DND-41 (cell line): ENCODE measurements at places on chromosomes 16 and 17.
A peak's percentile ranks its signal among the peaks of the same experiment; 100 is the strongest.

- DNase-seq: peak; percentile 37
Measured at GRCh38 chr17:75895370-75896155, 1.2 kb downstream of the TRIM65 start.

GRCh38 chr17:57130708-57131461, 45.8 kb downstream of the AKAP1 start:
- DNase-seq: peak; percentile 84

DNA sequence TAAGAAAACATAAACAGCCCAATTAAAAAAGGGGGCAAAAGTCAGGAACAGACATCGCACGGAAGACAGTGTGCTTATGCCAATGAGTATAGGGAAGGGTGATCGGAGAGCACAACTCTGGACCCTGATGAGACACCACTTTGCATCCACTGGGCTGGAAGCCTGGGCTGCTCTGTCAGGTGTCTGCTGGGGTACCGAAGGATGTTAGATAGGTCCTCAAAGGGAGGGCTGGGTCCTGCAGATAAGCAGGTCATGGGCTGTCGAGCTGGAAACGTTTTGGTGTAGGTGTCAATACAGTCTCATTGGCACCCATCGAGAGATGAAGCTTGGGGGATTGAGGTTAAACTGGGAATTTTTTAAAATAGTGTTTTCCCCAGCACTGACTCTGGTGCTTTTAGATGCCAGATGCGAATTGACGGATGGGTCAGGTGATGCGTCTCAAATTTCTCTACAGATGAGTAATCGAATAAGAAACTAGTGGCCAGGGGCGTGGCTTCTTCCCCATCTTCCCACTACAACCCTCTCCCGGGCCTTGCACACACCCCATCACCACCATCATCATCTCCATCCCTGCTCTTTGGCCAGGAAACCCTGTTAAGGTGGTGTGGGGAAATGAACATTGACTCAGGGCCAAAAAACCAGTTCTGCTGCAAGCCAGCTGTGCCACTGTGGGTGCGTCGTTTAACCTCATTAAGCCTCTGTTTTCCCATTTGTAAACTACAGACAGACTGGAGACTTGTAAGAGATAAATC, 47.8 kb upstream of the IRF8 start:
- no peak for DNase-seq

- DNase-seq: peak; percentile 77
Measured at GRCh38 chr16:85055493-85056210, 28.1 kb downstream of the KIAA0513 start.

DNA sequence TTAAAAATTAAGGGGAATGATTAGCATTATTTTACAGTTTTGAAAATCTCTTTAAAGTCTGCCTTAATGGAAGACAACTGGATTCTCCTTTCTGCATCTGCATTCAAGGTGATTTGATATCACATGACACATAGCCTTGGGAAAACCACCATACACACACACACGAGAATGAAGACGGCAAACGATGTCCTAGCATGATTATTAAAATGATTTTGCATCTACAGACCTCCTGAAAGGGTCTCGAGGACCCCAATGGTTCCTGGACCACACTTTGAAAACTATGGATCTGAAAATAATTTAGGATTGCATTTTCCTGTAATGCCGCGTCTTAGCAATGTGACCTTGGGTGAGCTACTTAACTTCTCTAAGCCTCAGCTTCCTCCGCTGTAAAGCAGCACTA, 11.8 kb upstream of the CHST4 start:
- DNase-seq: no peak

DNA sequence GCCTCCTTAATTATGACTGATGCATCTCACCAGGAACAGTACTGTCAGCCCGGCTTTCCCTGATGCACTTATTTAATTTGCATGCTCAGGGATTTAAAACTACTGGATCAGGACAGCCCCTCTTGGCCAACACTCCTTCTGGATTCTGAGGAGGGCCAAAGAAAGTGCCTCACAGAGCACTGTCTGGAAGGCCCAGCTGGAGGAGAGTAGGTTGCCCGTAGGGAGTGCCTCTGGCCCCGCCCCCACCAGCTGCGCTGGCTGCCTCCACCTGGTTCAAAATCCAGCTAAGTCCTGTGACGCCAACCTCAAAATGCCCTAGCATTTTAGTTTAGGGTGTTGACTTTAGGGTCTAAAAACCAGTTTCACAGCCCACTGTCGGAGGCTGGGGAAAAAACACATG, 49.4 kb upstream of the SREBF1 start:
- DNase-seq: peak; percentile 19
